ENCODE measurements at places on chromosomes 12 and 14.

DNA sequence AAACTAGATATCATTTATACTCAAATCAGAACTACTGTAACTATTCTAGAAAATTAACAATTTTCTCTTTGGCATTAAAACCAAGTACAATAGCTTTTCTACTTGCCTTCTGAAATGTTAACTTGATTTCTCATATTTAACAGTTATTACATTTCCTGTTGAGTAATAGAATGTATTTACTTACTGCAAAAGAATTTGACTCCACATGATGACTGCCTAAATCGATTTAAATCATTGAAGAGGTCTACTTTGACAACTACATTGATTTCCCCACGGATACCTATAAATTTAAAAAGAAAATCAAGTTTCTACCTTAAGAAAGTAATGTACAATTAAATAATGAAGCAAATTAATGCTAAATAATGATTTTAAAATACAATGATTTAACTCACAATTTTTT, 18.9 kb downstream of the C2CD5 start:
- DNase-seq, result no peak

- DNase-seq, result no peak
These were observed 104.3 kb downstream of the RBM19 start for GRCh38 chr12:113861708-113862312.

- no peak for DNase-seq
These were observed 26.8 kb downstream of the EMP1 start for GRCh38 chr12:13223179-13223804.

DNA sequence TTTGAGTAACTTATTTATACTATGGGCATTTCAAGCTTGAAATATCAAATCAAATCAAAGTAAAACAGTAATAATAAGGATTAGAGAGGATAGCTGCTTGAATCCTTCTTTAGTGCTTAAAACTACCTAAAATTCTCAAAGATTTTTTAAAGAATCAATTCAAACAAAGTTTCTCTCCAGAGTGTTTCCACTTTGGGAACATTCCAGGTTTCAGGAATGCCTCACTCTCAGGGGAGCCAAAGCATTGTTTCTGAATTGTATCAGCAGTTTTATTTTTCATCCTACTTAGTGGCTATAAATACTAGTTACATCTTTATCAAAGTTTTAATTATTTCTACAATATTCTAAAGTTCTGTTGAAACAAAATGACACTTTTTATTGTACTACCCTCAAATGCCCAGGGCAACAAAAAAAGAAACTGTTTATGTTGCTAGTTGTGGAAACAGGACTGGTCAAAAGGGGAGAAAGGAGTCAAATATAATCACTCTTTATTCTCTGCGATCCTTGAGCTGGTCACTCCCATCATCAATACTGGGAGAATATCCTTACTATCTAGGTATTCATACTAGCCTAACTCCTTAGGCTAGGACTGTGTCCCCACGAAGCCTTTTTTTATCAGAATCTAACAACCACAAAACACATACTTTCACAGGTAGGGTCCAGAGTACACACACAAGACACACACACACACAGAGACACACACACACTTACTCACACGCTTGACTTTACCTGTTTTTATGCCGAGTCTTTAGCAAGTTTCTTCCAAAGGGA, 598 bp downstream of the RASSF9 start:
- no peak for DNase-seq

DNA sequence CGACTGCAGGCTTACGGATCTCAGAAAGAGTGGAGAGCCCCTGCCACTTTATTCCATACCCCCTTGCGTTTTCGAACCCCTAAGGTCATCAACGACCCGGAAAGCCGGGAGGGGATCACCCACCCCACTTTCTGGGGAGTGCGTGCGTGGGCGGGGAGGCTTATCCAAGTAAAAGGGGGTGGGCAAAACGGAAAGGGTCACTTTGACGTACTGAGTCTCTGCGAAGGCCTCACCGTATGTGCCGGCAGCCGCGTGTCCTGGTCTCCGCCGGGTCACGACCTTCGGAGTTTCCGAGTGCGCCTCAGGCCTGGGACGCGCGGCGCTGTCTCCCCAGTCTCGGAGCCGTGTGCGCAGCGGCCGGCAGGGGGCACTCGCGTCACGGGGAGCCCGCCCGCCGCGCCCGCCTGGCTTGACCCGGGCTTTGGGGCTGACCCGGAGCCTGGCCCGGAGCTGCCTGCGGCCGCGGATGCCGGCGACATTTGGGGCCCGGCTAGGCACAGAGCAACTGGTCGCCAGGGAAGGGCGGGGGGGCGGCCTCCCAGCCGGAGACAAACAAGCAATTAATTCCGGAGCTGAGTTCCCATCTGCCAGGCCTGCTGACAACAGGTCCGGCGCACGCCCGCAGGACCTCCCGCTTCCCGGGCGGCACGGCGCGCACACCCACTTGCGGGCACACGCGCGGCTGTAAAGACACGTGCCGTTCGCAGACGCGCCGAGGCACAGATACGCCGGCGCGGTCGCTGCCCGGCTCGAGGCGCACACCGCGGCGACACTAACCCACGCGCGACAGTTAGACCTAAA, 890 bp upstream of the KIF26A start:
- DNase-seq, result peak; percentile 79

- DNase-seq, result peak; percentile 30
These were observed 18.3 kb downstream of the SLC25A47 start for GRCh38 chr14:100341301-100342031.

DNA sequence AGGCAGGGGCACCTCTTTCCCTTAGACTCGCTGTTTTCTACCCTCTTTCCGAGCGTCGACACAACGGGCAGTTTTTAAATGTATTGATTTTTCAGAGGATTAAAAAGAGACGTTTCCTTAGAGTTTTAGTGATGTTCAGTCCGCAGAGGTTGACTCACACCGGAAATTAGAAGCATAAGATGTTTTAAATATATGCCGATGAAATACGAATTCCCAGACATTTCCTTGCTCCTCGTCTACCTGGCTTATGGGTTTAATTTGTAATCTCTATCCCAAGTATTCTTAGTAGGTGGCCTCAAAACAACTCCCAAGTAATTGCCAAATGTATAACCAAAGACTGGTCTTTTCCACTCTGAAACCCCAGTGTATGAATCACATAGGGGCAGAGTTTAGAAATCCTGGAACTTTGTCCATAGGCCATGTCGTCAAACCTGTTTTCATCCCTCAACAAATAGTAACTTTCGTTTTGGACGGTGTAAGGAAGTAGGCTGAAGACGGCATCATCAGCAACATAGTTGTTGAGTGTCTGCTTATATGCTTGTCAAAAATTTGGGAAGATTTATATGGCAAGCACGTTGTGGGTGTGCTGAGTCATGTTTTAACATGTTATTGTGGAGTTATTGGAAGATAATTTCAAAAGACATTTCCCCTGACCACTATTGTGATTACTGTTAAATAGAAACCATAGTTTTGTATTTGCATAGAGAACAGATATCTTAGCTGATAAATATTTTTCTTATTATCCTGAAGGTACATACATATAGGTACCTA, 824 bp downstream of the TBK1 start:
- DNase-seq, result no peak

- DNase-seq, result no peak
These were observed 59.4 kb downstream of the ZNF664 start for GRCh38 chr12:124032265-124032886.

DNA sequence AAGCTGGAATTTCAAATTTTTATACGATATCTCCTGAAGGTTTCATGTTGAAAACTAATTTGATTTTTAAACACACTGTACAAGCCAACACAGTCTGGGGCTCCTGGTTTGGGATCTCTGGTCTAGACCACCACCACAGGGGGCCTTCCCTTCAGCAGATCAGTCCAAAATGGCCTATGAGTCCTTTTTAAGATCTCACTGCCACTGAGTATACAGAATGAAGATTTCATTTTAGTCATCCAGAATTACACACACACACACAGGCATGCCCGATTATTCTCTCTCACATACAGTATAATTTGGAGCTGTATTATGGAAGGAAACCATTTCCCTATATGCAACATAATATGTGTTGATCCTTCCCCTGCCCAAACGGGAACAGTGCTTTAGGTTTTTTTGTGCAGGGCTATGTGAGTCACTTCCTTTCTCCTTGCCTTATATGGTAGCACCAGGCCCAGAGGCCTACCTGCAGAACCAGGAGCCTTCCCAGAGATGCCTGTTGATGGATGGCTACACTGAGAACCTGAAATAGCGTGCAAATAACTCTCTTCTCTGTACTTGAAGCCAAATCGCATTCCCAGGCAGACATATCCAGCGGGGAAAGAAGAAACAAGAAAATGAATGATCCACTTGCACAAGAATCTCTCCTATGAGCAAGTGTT, 28.1 kb upstream of the WNK1 start:
- DNase-seq, result no peak

DNA sequence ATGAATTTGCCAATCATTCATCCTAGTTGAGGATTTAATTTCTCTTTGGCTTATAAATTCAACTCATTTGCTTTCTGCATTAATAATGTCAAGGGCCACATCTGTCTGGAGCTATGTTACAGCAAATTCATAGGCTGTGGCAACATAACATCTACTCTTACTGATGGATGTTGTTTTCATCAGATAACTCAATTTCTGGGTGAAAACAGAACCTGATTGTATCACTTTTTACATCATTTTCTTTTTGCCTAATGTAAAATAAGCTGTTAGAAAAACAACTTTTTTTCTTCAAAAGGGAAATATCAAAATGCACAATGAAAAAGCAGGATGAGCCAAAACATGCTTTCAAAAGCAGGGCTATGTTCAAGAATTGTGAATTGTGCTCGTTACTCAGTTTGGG, 73.3 kb downstream of the HELB start:
- DNase-seq, result no peak

GRCh38 chr14:37447883-37448391, 147.1 kb downstream of the FOXA1 start:
- DNase-seq, result no peak

DNA sequence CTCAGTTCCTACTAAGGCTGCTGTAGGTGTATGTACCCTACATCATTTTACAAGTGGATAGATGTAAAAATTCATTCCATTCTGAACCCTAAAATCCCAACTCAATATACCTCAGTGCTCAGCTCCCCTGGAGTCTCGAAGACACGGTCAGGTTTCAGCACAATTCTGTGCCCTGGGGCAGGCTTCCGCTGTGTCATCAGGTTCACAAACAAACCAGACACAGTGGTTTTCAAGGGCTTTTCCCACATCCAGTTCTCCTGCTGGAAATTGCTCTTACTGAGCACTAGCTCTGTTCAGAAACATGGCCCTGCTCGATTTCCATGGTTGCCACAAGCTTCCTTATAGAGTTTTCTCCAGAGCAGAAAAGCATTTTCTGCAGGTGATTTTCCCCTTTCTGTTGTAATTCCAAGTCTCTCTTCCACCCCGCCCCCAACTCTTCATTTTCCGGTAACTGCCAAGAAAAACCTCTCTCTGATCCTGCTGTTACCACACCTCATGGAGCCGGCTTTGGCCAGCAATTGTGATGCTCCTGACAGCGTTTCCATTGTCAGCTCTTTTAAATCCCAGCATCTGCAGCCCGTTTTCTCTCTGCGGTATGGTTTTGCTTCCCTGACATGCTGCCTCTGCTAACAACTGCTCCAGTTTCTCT, 483.0 kb upstream of the CCDC196 start:
- no peak for DNase-seq

DNA sequence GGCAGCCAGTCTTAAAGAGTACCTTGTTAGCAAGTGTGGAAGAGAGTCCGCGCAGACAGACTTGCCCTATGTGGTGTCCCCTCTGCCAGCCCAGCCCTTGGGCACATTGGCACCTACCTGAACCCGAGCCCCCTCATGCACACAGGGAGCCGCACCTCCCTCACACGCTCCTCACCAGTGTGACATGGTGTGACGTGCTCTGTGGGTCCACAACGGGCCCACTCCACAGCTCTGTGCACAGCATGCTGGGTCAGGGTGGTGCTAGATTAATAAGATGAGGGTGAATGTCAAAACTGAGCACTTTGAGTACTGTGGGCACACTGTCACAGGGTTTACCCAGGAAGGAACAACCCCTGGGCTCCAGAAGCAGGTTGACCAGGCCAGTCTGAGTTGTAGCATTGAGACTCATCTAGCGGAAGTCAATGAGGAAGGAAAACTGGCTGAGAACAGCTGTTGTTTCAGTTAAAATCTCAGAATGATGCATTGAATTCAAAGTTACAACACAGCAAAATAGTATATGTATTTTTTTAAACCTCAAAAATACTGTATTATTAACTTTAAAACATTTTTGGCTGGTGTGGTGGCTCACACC, 53.4 kb upstream of the AMN start:
- no peak for DNase-seq
